ENCODE measurements at places on chromosomes 16 and 17.
A peak's percentile ranks its signal among the peaks of the same experiment; 100 is the strongest.

DNA sequence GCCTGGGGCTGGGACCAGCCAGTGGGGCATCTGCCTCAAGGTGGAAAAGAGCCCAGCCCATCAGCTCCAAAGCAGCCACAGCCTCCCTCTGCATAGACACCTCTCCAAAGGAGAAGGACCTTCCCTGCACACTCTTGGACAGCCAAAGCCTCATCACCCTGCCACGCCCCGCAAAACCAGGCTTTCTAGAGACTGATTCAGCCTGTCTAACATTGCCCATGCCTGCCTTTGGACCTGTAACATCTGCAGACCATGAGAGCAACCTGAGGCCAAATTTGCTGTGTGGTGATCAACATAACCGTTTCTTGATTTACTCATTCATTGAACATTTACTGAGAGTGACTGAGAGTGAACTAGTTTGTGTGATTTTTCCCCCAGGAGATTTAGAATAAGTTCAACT, 219.7 kb upstream of the HSBP1 start:
- DNase-seq: no peak

GRCh38 chr17:74857191-74857590, 2.5 kb downstream of the GRIN2C start:
- no peak for DNase-seq

- DNase-seq: no peak
These were observed 375.7 kb upstream of the DYNLRB2 start for GRCh38 chr16:80164966-80165550.

DNA sequence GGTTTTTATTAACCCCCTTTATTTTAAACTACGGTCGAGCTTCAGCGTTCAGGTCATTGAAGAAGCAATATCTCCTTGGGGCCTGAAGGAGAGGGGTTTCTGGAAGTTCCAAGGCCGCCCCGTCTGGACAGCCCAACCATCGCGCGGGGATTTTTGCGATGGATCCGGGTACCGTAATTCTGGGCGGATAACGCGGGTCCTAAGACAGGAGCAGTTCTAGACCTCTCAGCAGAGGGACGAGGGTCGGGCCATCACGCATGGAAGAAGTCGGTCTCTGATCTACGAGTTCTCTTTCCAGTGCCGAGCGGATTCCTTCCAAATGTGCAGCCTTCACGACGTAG, 3.6 kb downstream of the BORCS6 start:
- no peak for DNase-seq

DNA sequence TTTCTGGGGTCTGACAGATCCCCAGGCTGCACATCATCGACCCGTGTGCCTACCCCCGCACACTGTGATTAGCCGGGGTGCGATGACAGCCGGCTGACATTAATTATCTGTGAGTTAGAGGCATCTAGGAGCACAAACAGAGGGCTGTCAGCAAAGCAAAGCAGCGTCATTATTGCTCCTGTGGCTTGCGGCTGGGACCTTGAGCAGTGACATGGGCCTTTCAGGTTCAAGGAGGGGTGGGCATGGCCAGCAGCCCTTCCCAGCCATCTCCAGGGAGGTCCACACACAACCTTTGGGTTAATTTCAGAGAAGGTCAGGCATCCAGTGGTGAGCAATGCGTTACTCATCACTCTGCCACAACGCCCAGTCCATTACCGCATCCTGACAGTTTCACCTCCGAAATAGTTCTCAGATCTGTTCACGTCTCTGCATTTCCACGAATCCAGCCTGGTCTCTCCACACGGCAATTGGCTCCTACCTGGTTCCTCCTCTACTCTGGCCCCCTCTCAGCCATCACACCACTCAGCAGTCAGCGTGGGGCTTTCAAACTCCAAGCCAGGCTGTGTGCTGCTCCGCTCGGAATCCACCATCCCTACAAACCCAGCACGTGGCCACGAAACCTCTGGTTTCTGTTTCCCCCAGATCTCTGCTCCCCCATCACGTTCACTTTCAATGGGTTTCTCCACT, 249.7 kb upstream of the C16orf82 start:
- no peak for DNase-seq

DNA sequence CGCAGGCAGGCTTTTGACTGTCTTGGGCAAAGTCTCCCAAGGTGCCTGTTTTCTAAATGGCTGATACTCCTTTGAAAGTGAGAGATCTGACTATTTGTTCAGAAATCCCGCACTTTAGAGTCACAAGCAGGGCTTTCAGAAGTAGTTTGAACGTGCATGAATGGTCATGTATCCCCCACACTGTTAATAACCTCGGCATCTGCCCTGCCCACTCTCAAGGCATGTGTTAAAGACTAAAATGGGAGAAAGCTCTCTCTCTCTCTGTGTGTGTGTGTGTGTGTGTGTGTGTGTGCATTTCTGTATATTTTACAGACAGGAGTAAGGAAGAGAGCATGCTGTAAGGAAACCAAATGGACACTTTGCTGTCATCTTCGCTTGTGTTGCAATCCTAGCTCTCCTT, 163.7 kb downstream of the MAF start:
- DNase-seq: no peak

DNA sequence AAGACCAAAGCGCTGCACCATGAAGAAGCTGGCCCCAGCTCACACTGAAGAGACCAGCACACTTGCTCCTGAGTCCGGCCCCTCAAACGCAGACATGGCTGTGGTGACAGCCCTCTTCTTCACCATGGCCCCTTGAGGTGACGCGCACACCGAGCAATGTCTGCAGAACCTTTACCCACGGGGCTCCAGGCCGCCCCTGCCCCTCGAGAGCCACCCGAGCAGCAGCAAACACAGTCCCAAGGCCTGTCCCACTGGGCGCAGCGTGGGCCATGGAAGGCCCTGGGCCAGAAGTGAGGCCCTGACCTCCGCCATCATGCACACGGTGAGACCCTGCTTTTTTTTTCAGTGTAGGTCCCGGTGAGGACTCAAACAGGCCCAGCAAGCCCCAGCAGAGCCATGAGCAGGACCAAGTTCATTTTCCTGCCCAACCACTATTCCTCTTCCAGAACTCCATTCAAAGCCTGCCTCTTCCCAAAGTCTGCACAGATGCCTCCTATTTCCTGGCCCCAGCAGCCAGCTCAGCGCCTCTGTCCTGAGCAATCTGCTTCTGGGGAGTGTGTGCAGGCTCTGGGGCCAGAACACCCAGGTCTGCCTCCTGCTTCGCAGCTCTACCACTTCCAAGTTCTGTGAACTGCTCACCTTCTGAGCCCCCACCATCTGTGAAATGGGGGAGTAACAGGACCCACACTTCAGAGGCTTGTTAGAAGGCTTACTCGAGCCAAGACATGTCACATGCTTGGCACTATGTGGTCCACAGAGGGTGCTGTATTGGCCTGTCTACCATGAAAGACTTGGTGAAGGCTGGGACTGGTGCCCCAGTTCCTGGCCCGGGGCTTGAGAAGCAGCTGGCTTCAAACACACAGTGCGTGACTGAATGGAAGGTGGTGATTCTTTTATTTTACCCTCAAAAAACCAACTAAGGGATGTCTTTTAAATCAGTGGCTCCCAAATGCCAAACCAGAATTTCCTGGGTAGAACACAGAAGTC, 35.7 kb upstream of the GSG1L start:
- DNase-seq: no peak

- peak; percentile 41 for DNase-seq
These were observed 745 bp upstream of the ABCC1 start for GRCh38 chr16:15948532-15949209.

DNA sequence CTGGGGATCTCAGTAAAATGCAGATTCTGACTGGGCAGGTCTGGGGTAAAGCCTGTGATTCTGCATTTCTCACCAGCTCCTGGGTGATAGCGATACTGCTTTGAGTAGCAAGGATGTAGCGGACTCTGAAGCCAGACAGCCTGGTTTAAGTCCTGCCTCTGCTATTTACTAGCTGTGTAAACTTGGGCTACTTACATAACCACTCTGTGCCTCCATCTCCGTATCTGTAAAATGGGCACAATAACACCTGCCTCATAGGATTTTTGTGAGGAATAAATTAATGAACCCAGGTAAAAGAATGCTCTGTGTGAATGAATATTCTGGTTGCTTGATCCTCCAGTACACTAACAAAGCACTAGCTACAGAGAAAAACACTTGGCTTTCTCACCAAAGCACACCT, 54.4 kb downstream of the TMEM132E start:
- no peak for DNase-seq

DNA sequence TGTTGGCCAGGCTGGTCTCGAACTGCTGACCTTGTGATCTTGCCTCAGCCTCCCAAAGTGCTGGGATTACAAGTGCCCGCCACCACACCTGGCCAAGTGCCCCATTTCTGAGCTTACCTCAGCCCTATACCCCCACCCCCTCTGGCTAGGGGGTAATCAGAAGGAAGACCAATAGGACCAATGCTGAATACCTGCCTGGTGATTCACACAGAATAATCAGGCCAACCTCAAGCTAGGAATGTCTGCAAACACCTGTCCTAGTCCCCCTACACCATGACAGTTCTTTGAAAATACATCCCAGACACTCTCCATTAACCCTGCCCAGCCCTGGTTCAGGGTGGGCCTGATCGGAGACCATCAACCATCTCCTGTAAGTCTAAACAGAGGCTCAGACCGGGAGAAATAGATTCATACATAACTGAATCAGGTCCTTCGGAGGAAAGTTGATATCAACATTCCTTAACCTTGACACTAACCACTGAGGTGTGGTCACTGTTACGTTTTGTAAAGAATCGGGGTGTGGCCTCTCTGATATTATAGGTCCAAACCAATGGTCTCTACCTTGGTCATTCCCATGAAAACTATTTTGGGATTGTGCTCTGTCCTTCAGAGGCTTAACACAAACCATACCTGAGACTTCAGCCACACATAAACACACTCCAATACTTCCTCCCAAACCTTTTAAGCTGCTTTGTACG, 130.8 kb downstream of the GAS7 start:
- DNase-seq: no peak

DNA sequence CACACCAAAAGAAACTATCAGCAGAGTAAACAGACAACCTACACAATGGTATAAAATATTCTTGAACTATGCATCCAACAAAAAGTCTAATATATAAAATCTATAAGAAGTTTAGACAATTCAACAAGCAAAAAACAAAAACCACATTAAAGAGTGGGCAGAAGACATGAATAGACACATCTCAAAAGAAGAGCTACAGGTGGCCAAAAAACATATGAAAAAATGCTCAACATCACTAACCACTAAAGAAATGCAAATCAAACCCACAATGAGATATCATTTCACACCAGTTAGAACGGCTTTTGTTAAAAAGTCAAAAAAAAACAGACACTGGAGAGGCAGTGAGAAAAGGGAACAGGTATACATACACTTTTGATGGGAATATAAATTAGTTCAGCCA, 348.9 kb upstream of the MAF start:
- DNase-seq: no peak

DNA sequence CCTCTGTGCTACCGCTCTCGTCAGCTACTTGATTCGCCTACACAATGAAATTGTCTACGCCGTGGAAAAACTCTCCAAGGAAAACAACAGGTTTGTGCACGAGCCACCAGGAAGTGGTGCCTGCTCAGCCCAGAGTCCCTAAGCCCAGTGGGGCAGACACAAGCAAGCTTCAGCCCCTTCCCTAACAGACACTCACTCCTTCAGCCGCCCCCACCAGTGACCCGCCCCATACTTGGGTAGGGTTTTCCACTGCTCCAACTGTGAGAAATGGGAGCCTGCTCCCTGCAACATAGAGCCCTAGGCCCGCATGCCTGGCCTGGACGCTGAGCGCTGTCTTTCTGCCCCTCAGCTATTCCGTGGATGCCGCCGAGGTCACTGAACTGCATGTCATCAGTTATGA, 28.6 kb upstream of the ENDOV start:
- DNase-seq: no peak

DNA sequence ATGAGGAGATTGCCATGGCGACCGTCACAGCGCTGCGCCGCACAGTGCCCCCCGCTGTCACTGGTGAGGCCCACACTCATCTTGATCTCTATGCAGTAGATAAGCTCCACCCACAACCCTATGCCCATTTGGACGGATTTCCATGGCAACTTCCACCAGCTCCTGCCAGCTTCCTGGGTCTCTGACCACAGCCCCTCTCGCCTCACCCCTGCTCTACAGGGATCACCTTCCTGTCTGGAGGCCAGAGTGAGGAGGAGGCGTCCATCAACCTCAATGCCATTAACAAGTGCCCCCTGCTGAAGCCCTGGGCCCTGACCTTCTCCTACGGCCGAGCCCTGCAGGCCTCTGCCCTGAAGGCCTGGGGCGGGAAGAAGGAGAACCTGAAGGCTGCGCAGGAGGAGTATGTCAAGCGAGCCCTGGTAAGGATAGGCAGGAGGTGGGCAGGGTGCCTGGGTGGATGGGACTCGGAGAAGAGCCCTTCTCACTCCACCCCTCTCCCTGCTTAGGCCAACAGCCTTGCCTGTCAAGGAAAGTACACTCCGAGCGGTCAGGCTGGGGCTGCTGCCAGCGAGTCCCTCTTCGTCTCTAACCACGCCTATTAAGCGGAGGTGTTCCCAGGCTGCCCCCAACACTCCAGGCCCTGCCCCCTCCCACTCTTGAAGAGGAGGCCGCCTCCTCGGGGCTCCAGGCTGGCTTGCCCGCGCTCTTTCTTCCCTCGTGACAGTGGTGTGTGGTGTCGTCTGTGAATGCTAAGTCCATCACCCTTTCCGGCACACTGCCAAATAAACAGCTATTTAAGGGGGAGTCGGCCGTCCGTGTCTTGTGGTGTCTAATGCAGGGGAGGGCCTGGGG, 4.3 kb downstream of the ALDOA start:
- DNase-seq: no peak

GRCh38 chr17:71334048-71334751, 786.6 kb upstream of the SOX9 start:
- DNase-seq: no peak

- no peak for DNase-seq
These were observed 27.4 kb upstream of the ADORA2B start for GRCh38 chr17:15917438-15918027.

- no peak for DNase-seq
These were observed 78.5 kb upstream of the CLEC3A start for GRCh38 chr16:77943801-77944200.

DNA sequence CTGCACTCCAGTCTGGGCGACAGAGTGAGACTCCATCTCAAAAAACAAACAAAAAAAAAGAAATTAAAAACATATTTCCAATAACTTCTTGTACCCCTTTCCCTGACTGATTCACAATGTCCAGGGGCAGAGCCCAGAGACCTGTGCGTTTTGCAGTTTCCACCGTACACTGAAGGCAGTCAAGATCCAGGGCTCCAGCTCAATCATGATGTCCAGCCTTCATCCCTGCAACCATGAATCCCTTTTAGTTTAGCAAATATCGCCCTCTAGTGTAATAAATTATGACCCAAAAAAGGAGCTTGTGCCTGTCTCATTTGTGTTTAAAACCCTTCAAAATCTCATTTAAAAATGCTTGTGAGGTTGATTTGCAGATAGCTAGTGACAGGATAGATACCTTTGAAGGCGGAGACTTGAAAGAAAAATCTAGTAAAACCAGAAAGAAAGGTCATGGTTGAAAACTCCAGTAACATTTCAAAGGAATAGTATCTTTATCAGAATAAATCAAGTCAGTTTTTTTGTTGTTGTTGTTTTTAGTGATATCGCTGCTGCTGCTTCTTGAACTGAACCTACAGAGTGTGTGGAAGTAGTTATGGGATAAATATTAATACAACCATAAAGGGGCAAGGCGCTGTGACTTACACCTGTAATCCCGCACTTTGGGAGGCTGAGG, 3.7 kb upstream of the ERN1 start:
- peak; percentile 33 for DNase-seq
